MV-4-11 (cell line): ENCODE measurements at places on chromosomes 16 and 17.
A peak's percentile ranks its signal among the peaks of the same experiment; 100 is the strongest.

DNA sequence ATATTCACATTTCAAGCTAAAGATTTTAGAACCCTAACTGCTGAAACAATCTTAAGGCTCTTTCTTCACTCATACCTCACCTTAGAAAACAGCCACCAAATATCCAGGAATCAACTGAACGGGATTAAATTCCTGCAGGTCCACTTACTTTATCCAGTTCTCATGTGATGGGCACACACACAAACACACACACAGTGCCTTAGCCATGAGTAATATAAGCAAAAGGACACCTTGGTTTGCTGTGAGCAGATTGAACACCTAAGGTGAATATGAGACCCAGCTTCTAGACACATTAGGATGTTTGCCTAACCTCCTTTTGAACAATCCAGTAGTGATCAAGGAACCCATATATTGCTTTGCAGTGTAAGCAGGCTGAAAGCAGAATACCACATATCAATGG lies 81.5 kb downstream of the TUBD1 start:
- no peak for DNase-seq

DNA sequence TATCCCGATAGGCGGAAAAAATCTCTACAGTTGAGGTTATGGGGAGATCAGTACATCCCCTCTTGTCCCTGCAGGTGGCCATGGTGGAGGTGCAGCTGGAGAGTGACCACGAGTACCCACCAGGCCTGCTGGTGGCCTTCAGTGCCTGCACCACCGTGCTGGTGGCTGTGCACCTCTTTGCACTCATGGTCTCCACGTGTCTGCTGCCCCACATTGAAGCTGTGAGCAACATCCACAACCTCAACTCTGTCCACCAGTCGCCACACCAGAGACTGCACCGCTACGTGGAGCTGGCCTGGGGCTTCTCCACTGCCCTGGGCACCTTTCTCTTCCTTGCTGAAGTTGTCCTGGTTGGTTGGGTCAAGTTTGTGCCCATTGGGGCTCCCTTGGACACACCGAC lies 4.2 kb downstream of the ORAI3 start:
- no peak for DNase-seq

- DNase-seq, result no peak
These were observed 1251.2 kb upstream of the CDH8 start for GRCh38 chr16:63287401-63287800.

- DNase-seq, result no peak
These were observed 7.9 kb downstream of the NLRC5 start for GRCh38 chr16:56997264-56997663.

- DNase-seq, result peak; percentile 70
These were observed 8.2 kb downstream of the HSD3B7 start for GRCh38 chr16:30992931-30993816.

DNA sequence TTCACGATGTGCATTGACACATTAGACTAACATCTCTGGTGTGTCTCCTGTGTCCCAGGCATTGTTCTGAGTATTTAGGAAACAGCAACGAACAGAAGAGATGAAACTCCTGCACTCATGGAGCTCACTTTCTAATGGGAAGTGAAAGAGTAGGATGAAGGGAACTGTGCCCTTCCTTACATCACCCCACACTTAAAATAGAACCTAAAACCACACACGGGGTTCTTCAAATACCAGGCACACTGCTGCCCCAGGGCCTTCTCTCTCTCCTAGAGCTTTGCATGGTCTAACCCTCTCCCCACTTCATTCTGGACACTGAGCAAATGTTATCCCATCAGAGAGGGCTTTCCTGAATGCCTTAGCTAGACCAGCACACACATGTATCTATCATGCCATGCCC lies 33.7 kb downstream of the TRIM25 start:
- DNase-seq, result peak; percentile 94

GRCh38 chr16:9541723-9542122 lies 450.3 kb downstream of the HAPSTR1 start:
- no peak for DNase-seq

GRCh38 chr16:76226011-76226410 lies 51.2 kb upstream of the CNTNAP4 start:
- DNase-seq, result no peak

- DNase-seq, result no peak
These were observed 1.1 kb downstream of the SLC25A39 start for GRCh38 chr17:44323359-44324091.

GRCh38 chr17:66392783-66393437 lies 90.5 kb downstream of the PRKCA start:
- DNase-seq, result no peak

DNA sequence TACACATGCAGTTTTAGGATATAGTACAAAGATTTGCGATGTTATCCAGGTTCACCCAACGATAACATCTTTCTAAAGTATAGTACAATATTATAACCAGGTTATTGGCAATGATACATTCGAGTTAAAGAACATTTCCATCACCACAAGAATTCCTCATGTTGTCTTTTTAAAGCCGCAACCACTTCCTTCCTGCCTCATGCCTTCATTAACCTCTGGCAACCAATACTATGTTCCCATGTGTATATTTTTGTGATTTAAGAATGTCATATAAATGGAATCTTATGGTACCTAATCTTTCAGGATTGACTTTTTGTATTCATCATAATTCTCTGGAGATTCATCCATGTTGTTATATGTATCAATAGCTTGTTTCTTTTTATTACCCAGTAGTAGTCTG lies 1183.2 kb downstream of the CDH11 start:
- DNase-seq, result no peak

DNA sequence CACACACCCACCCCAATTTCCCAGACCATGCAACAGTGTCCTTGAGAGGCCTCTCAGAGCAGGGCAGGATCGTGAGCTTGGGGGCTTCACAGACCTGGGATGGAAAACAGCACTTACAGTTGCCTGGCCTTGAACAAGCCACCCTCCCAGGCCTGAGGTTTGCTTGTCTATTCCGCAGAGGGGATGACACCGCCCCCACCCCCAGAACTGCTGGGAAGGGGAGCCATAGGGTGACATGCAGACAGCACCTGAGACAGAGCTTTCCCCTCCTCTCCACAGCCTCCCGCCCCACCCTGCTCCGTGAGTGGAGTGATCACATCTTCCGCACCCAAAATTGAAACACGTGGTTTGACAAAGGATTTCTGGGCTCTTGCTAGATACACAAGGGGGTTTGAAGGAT lies 131.5 kb upstream of the TNRC6C start:
- no peak for DNase-seq

GRCh38 chr16:60642956-60643355 lies 1393.3 kb downstream of the CDH8 start:
- peak; percentile 10 for DNase-seq

- no peak for DNase-seq
These were observed 106.7 kb upstream of the FOXF1 start for GRCh38 chr16:86403541-86404163.

- DNase-seq, result no peak
These were observed 2.7 kb downstream of the WDR45B start for GRCh38 chr17:82645516-82645915.

DNA sequence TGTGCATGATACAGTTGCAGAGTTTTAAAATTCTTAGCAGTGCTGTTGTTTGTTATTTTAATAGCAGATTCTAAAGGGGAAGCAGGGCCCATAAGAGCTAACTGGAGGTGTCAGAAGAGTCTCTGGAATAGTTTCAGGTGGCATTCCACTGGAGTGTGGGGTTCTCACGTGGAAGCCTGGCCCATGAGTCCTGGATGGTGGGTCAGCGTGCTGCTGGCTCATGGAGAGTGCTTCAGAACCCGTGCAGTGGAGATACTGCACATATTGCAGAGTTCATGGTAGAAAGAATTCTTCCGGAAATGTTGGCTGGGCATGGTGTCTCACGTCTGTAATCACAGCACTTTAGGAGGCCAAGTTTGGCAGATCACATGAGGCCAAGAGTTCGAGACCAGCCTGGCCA lies 43.9 kb downstream of the B9D1 start:
- no peak for DNase-seq

GRCh38 chr17:17119533-17119932 lies 77.3 kb downstream of the MPRIP start:
- no peak for DNase-seq

GRCh38 chr17:66839616-66840015 lies 4.7 kb downstream of the CACNG5 start:
- DNase-seq, result no peak

DNA sequence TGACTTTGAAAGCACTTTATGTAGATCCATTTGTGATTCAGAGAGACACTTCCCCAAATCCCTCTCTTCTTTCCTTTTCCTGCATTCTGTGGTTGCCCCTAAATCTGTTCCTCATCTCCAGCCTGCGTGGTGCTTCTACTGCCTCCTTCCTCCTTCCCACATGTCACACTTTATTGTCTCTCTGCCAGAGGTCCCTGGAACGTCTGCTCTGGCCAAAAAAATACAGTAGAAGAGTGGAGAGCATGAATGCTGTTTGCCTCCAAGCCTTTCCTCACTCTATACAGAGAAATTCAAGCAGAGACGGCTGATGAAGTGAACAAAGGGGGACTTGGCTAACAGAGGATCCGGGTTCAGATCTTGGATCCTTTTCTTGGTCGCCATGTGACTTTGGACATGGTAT lies 22.8 kb upstream of the IRX3 start:
- DNase-seq, result peak; percentile 57

- no peak for DNase-seq
These were observed 13.9 kb upstream of the NCBP3 start for GRCh38 chr17:3859940-3860339.

DNA sequence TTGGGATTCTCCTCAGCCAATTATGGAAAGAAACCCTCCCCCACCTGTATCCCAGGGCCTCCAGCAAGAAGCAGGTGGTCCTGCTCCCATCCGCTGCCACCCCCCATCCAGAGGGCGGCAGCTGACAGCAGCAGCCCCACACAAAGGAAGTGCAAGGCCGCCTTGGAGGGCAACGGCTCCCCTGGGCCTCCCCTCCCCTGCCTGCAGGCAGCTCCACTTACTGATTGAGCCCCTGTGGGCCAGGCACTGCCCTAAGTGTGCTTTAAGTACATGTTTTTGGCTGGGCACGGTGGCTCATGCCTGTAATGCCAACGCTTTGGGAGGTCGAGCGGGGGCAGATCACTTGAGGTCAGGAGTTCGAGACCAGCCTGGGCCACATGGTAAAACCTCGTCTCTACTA lies 257.6 kb downstream of the PARN start:
- DNase-seq, result no peak

DNA sequence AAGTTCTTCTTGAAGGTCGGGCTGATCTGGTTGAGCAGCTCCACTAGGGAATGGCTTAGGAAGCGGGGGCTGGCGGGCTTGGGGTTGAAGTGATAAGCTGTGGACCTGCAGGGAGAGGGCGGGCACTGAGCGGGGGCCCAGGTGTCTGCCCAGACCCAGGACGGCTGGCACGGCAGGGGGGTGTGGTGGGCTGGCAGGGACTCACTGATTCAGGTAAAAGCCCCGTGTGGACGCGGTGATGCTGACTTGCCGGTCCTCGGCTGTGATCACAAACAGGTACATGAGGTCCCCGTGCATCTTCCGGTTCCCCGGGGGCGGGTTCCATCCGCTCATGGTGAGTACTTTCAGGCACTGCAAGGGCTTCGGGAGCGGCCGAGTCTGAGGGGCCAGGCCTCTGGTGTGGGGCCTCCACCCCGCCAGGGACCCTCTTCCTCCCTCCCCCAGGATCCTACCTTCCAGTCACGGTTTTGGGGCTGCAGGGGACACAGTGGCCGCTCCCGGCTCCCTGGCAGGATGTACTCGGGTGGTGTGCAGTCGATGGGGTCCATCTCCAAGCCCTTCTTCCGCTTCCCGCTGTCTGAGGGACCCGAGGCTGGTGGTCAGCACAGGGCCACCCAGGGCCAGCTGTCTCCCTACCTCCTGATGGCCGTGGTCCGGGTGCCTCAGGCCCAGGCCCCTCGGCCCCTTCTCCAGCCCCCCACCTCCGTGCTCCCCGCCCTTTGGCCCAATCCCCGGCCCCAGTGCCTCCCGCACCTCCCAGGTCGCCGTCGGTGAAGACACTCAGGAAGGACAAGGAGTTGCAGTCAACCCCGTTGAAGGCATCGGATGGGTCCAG lies 10.2 kb downstream of the CLUH start:
- DNase-seq, result no peak

DNA sequence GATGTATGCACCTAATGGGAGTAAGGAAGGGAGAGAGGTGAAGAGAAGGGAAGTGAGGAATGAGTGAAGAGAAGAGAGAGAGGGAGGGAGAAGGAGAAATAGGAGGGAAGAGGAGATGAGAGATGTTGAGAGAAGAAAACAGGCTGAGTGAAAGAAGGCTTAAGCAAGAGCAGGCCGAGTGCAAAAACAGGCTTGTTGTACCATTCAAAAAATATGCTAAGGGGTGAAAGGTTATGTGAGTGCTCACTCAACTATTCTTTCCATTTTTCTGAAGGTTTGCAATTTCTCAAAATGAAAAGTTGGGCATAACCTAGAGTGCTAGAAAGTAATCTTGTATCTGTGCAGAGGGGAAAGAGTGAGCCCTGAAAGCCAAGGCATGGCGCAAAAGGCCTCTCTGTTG lies 22.9 kb downstream of the RPGRIP1L start:
- DNase-seq, result no peak

DNA sequence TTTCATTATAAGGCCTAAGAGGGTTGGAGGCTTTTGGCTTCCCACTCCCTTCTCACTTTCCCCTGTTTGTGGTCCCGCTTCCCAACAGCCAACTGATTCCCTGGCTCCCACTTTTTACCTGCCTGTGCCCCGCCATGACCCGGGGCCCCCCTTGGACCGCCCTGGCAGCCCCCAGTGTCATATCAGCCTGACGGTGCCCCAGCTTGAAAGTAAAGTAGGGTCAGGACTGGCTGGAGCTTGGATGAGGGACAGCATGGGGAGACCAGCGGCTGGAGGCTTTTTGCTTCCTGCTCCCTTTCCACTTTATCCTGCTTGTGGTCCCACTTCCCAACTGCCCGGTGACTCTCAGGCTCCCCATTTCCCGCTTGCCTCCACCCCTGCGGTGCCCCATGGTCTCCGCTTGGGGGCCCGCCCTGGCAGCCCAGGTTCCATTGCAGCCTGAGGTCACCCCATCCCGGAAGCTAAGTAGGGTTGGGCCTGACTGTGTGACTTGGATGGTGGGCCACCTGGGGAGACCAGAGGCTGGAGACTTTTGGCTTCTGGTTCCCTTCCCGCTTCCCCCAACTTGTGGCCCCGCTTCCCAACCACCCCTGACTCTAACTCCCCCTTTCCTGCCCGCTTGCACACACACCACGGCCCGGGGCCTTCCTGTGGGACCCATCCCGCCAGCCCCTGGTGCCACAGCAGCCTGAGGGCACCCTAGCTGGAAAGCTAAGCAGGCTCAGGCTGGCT lies 2274.7 kb downstream of the TP53TG3F start:
- DNase-seq, result no peak

GRCh38 chr16:13335879-13336278 lies 434.5 kb downstream of the SHISA9 start:
- no peak for DNase-seq

DNA sequence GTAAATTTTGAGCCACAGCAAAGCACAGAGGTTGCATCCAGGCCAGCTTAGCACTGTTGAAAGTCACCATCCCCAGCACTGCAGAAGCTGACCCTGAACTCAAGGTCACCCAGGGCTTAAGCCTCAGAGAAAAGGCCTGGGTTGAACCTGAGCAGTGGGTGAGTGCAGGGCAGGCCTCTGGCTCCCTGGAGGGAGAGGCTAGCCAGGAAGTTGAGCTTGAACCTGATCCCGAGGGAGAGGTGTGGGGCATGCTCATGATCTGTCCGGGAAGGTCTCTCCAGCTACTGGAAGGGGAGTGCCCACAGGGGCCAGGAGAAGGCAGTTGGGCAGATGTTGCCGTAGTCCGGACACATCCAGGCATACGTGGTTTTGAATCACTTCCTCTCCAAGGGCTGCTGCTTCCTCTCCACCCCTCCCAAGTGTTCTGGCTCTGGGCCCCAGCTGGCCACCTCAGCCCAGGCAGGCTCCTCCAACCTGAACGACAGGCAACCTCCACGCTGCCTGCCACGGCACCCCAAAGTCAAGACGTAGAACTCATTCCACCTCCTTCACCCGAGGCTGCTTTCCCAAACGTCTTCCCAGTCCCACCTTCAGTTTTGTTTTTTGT lies 18.4 kb downstream of the CARHSP1 start:
- peak; percentile 85 for DNase-seq
